ENCODE measurements at places on chromosomes 16 and 17.
A peak's percentile ranks its signal among the peaks of the same experiment; 100 is the strongest.

DNA sequence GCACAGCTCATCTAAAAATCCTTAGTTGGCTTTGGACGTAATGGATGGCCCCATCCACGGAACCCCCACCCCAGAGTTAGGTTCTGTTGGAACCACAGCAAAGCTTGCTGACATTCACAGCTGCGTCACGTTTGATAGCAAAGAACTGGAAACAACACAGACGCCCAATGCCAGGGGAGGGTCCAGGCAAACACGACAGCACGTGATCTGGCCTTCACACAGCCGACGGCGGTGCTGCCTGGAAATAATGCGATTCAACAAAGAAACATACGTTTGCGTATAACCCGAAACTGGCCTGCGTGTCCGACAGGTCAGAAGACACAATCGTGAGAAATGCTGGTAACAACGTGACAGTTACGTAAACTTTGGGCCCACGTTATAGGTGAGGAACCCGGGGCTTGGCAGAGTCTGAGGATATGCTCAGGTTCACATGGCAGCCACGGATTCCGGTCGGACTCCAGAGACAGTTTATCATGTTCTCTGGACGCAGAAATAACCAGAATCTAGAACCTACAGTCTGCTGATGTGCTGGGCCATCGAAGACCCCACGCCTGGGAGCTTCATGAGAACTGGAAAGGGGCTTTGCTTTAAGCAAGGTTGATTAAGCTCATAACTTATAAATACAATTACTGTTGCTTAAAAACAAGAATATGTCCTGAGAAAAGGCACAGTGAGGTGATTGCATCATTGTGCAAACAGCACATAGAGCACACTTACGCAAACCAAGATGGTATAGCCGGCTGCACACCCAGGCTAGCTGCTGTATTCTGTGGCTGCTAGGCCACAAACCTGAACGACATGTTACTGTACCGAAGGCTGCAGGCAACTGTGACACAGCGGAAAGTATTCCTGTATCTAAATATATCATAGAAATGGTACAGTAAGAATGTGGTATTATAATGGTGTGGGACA is 70.4 kb downstream of the RPH3AL start:
- DNase-seq, result no peak

GRCh38 chr16:20676837-20677236 is 20.6 kb downstream of the ACSM1 start:
- no peak for DNase-seq

DNA sequence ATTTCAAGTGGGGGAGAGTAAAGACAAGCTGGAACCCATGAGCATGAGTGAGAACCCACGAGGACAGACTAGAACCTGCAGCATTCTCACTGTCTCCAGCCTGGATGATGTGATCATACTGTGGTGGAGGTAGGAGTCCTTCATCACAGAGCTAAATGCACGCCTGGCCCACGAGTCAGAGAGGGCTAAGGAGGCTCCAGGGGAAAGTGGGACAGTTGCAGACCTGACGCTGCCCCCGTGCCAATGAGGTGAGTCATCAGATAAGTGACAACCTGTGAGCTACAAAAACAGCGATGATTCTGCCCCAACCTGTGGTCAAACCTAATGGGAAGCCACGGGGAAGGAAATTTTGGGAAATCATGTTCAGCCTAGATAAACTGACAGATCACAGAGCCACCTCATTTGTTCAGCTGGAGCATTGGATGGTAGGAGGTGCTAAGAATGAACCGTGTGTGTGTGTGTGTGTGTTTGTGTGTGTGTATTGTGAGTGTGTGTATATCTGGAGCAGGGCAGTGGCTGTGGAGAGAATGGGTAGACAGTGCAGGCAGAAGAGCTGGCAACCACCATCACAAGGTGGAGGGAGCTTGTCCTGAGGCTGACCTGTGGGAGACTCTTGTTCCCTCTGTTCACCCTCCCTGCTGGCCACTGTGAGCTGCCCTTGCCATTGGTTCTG is 131.8 kb downstream of the UTP18 start:
- no peak for DNase-seq

GRCh38 chr16:84071121-84071520 is 28.5 kb upstream of the SLC38A8 start:
- no peak for DNase-seq

DNA sequence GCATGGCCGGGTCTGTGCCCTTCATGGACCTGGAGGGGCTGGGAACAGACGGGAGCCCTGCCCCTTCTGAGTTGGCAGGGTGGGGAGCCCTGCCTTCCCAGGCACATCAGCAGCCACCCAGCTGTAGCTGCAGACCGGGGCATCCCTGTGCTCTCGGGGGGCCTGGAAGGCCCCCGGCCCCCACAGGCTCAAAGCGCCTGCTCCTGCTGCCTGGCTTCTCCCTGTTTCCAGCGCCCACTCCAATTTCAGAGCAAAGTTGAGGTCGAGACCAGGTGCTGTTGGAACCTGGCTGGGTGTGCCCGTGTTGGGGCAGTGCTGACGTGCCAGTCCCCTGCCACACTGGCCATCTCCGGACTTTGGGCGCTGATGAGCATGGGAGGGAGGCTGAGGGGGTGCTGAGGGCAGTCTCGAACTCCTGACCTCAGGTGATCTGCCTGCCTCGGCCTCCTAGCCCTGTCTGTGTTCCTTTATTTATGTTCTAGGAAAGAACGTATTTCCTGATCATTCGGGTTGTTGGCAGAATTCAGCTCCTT is 4.9 kb upstream of the PRSS27 start:
- no peak for DNase-seq

GRCh38 chr17:41777157-41777573 is 9.3 kb downstream of the JUP start:
- DNase-seq, result peak; percentile 50

GRCh38 chr16:70375636-70376611 is 29.2 kb downstream of the DDX19A start:
- no peak for DNase-seq

GRCh38 chr17:59456923-59457615 is 108.3 kb upstream of the DHX40 start:
- no peak for DNase-seq

- peak; percentile 36 for DNase-seq
Measured at GRCh38 chr16:47377154-47377553, 83.7 kb downstream of the ITFG1 start.

DNA sequence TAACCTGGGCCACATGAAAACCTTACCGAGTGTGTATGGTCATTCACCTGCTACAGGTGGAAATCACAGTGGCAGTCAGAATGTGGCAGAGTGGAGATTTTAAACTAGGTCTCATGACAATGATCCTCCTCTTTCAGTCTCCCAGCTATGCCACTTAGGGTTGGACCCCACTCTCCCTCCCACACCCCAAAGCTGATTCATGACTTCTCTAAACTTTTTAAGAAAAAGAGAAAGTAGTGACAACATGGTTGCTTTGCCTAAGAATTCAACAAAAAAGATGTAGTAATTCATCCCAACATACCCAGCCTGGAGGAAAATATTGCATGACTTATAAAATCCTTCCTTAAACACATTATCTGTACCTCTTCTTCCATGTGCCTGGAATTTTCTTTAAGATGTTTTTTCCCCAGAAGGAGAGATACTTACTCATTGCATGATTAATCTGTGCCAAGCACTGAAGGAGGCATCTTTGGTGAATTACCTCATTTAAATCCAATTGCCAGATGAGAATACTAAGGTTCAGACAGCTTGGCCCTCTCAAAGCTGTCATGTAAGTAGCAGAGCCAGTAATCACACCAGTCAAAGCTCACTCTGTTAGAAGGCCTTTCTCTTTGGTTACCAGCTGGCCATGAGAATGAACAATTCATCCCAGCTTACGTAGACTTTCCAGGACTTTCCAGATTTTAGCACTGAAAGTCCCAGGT is 119.9 kb downstream of the COPRS start:
- no peak for DNase-seq

DNA sequence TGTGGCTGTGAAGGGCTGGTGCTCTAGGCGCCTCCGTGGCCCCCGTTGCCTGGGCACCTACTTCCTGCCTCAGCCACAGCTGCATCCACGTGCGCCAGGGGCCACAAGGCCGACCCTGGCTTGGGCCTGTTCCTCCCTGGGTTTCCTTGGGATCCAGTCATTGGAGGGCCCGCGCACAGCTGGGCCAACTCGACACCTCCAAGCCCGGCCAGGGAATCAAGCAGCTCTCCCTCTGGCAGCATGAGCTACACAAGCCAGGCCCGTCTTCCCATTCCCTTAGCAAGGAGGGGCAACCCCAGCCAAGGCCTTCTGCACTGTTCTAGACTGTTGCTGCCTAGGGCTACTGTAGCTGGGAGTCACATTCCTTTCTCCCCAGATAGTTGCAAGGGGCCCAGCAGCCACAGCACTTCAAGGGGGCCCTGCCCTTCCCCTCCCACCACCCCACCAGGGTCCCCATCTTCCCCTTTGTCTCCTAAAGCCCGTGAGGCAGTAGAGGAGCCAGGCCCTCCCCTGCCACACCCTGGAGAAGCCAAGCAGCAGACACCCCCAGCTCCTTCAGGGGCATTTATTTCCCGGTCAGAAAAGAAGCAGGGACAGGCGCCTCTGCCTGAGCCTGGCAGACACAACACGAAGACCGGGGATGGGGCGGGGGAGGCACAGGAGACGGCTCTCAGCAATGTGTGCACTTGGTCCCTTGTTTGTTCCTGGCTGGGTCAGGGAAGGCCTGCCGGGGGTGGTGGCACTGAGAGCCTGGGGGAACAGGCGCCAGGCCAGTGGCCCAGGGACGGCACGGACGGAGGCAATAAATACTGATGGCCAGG is 3.8 kb downstream of the ARHGDIA start:
- no peak for DNase-seq

DNA sequence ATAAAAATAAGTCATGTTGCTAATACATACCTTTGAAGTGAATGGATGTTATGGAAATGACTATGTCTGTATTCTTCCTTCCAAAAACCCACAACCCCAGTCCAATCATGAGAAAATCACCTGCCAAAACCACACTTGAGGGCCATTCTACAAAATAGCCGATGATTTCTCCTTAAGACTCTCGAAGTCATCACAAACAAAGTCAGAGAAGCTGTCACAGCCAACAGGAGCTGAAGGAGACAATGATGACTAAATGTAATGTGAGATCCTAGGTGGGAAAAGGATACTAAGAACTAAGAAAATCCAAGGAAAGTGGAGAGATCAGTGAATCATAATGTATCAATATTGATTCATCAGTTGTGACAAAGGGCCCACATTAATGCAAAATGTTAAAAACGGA is 432.9 kb upstream of the DYNLRB2 start:
- DNase-seq, result no peak

GRCh38 chr17:76420356-76421043 is 32.5 kb downstream of the UBE2O start:
- no peak for DNase-seq
